ENCODE measurements at places on chromosomes 6 and 20. TPM values are rescaled to one million over a fixed set of nuclear protein-coding genes. Genes with fewer than 3 reads are reported as not detected.

- no peak for DNase-seq
Measured at GRCh38 chr20:11012975-11013374, 339.2 kb upstream of the JAG1 start.

DNA sequence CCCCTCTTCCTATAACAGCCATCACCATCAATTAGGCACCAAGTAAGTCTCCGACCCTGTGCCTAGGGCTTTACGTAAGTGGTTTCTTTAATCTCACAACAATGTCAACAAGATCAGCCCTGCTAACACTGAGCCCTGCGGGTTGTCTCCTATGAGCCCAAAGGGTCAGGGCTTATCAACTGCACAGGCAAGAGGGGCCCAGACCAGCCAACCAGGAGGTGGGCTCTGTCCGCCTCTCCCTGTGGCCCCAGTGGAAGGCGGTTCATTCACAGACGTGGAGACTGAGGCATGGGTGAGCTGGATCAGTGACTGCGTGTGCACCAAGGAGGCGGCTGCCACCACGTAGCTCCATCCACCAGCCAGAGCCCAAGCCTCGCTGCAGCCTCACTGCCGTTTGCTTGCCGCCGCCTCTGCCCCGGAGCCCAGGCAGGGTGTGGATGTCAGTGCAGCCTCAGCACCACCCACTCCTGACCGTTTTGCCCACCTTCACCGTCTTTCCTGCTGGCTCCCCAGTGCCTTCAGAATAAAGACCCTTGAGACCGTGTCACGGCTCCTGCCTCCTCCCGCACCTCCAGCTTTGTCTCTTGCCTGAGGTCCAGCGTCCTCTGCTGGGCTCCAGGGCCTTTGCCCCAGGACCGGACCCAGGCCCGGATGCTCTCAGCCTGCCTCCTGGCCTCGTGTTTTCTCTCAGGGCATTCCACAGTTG, 78.7 kb downstream of the DLL1 start:
- DNase-seq, result peak; percentile 3

DNA sequence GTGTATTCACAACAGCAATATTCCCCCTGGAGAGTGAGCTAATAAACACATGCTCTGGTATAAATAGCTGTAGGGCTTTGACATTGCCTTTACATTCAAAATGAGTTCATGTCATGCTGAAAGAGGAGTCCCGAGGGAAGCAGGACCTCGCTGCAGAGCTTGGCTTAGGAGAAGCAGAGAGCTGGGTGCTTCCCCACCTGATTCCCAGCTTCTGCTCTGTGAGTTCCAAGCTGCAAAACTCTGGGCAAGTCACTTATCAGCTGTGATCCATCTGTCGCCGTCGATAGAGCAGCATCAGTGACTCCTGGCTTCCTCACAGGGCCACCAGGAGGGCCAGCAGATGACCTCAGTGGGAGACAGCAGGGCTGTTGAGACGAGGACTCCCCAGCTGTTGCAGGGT, 241.8 kb downstream of the ANKRD60 start:
- no peak for DNase-seq

DNA sequence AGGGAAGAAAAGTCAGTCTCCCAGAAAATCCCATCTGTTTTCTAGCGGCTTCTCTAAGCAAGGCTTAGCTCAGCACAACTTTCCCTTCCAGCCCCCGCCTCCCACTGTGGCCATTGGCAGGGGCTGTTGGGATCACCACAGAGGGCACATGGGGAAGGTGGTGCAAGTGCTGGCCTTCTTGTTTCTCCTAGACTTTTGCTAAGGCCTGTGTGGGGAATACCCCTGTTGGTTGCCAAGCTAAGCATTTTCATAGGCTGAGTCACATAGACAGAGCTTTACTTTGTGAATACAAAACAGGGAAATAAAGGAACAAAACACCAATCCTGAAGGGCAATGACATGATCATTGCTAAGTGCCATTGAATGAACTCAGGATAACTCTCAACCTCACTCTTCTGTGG, 32.4 kb upstream of the TIAM2 start:
- DNase-seq, result no peak

GRCh38 chr20:42261766-42262270, 643.6 kb upstream of the CHD6 start:
- no peak for DNase-seq

DNA sequence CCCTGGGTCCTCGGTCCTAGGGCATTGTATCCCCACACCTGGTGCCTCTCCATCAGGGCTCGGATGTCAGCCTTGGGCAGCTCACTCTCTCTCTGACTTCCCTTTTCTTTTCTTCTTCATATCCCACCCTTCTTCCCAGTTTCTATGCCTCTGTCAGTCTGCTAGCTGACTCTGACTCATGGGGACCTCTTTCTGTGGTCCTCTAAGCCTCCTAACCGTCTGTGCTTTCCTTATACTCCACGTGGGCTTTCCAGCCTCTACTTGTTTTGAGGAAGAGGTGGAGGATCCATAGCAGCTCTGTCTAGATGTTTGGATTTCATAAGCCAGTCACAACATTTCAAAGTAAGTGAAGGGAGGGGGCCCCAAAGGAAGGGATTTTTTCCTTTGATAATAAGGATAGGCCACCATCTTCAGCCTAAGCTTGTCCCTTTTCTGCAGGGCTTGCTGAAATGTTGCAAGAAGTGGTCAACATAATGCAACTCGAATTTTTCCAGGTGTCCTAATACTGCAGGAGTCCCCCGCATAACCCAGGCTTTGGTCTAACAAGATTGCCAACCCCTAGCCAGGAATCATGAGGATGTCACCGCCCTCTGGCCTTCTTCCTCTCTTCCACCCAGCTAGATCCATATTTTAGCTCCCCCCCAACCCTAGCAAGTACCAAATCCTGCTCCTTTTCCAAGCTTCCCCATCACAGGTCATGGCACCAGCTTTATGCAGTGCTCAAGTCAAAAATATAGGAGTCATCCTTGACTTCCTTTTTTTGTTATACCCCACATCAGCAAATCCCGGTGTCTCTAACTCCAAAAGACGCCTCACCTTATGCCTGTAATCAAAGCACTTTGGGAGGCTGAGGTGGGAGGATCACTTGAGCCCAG, 8.7 kb upstream of the PLTP start:
- DNase-seq, result no peak

GRCh38 chr20:8624046-8624445, 444.8 kb upstream of the PLCB4 start:
- DNase-seq, result no peak

DNA sequence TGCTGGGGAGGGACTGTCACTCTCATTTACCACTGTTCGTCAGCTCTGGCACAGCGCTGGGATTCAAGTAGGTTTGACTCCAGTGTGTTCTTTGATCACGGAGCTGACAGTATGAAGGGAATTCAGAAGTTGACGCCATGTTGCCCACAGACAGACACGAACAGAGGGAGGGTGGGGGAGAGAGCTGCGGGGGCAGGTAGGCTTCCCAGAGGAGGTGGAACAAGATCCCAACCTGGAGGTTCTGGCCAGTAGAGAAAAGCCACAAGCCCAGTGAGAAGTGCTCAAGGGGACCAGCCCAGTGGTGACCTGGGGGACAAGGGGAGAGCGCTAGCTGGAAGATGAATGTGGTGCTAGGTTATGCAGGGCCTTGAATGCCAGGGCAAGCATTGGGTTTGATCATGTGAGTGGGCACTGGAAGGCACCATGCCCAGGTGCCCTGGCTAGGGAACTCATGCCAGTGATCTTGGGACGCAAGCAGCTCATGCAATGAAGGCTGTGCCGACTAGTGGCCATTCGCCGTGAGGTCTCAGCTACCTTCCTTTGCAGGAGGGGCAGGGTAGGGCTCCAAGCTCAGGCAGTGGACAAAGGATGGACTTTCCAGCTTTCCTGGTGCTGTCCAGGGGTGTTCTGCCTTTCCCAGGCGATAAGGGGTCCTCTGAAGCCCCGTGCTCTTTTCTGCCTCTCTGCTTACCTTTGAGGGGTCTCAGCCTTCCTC, 50.4 kb upstream of the APCDD1L start:
- no peak for DNase-seq

DNA sequence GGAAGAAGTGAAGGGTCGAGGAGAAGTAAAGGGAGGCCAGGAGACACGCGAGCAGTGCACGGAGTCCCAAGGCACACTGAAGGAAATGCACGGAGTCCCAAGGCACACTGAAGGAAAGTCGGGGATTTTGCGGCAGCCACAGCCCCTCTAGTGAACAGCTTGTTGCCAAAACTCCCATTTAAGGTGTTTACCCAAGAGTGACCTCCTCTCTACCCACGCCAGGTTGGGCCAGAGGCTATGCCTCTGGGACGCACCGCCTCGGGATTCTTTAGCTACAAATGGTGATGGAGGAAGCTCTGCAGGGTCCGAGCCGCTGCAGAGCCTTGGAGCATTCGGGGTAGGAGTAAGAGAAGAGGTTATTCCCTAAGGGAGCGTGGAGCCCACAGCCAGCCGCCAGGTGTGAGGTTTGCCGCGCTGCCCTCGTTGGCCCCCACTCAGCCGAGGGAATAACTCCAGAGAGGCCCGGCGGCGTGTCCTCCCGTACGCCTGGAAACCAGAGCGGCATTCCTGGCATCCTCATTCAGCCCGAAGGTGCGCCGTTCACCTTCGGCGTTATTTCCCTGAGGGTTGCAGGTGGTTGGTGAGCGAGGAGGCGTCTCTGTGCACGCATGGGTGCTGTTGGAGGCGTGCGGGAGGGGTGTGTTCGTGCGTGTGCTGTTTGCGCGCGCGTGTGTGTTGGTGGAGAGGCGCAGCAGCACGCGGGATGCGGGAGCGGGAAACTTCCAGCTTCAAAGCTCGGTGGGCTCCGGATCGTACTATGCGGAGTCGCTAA, 3.4 kb upstream of the MAFB start:
- no peak for DNase-seq

DNA sequence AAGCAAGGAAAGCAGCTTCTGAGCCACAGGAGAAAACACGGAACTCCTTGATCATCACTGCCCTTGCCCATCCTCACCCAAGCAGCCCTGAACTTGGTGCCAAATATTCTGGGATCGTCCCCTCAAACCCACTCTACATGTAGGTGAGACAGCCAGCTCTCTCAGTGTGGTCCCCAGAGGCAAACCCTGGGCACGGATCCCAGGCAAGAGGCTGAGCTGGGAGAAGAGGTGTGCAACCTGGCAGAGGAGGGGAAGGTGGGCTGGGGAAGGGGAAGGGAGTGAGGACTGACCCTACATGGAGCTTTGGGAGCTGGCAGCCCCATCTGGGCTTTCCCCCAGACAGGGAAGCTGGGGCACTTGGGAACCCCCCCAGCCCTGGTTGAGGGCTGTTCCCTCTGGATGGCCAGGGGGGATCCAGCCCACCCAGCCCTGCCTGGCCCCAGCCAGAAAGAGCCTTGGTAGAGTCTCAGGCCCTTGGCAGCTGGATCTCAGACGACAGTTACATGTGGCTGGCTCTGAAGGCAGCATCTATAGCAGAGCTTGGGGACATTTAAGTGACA, 186.2 kb upstream of the CST7 start:
- DNase-seq, result no peak

The C6orf15 gene
- total RNA-seq, result not detected

- DNase-seq, result no peak
Measured at GRCh38 chr6:47091886-47092668, 49.9 kb upstream of the ADGRF1 start.

GRCh38 chr6:158068893-158069799, 87.5 kb downstream of the SYNJ2 start:
- DNase-seq, result no peak

The TCP11 gene
- total RNA-seq, result 0.18 TPM

GRCh38 chr6:54810147-54810546, 36.4 kb upstream of the FAM83B start:
- no peak for DNase-seq

The C6orf141 gene
- total RNA-seq, result 0.77 TPM

DNA sequence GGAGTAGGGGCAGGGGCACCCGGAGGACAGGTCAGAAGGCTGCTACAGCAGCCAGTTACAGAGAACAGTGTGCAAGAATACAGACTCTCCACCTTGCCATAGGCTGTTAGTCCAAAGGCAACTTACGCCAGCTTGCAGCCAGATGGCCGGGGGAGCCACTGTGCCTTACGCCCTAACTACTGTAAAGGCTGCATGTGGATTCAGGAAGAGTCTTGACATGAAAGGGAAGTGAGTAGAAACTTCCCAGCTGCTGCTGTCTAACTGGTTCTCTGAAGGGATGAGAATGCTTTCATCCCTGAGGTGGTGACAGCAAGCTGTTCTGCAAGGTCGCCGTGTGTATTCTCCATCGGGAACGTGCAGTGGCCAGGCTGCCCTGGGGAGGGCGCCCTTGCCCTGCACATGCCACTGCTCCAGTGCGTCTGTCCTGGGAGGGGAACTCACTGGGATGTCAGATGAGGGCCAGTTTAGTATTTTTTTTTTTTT, 46.1 kb downstream of the LYRM4 start:
- peak; percentile 81 for DNase-seq

DNA sequence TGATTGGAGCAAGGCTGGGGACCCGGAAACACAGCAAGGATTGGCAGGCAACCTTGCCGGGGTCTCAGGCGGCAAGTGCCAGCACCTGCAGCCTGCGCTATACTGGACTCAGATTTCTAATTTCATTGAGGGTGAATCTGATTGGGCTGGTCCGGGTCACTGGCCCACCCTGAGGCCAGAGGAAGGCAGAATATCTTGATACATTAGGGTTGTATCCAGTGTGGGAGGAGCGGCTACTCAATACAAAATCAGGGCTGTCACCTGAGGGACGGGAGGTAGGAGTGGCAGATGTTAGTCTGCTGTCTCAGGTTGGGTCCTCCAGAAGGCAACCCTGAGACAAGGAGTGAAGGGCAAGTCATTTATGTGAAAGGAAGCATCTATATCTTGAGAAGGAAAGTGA, 40.7 kb downstream of the BFSP1 start:
- no peak for DNase-seq

The KCNK16 gene
- total RNA-seq, result not detected

The VSTM2L gene
- total RNA-seq, result 1.6 TPM

The SLC22A3 gene
- 0.18 TPM for total RNA-seq

GRCh38 chr20:53921443-53921973, 148.9 kb downstream of the BCAS1 start:
- no peak for DNase-seq

The PGC gene
- not detected for total RNA-seq

DNA sequence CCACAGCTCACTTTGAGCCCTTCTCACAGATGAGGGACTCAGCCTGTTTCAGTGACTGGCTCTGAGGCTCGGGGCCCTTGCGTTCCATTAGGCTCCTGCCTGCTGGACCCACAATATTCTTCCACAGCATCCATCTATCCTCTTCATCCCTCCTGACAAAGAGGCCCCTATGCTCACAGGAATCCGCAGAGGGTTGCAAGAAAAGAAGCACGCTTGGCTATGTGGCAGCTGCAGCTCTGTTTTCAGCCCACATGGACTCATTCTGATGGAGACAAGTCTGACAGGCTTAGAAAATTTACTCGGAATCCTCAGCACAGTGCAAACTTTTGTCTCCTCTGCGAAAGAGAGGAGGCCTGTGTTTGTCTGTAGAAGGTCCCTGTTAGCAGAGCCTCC, 207.5 kb downstream of the SYNDIG1 start:
- DNase-seq, result no peak

The HSPA12B gene
- total RNA-seq, result 12.7 TPM

The FAM184A gene
- 134 TPM for total RNA-seq

- DNase-seq, result no peak
Measured at GRCh38 chr6:42704251-42704936, 18.0 kb downstream of the PRPH2 start.

DNA sequence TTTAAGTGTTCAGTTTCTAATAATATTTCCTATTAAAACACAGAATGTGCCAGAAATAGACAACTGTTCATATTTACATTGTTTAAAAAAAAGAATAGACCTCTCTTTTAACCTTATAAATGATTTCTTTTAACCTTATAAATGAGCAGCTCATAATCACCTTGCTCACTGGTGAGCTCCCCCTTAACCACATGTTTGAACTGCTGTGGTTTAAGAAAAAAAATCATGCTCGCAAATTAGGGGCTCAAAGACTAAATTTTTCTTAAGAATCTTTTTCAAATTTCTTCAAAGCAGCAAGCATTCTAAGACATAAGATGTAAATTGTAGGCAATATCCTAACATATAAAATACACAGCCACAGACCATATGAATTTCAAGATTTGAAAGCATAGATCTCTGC, 32.8 kb downstream of the FAM8A1 start:
- no peak for DNase-seq

All from endothelial cell (in vitro differentiated cells).